Activated gamma-delta T cell treated with Interleukin-2 at 50 U/mL for 16 hours (primary cell): ENCODE measurements at places on chromosomes 11 and 22.

DNA sequence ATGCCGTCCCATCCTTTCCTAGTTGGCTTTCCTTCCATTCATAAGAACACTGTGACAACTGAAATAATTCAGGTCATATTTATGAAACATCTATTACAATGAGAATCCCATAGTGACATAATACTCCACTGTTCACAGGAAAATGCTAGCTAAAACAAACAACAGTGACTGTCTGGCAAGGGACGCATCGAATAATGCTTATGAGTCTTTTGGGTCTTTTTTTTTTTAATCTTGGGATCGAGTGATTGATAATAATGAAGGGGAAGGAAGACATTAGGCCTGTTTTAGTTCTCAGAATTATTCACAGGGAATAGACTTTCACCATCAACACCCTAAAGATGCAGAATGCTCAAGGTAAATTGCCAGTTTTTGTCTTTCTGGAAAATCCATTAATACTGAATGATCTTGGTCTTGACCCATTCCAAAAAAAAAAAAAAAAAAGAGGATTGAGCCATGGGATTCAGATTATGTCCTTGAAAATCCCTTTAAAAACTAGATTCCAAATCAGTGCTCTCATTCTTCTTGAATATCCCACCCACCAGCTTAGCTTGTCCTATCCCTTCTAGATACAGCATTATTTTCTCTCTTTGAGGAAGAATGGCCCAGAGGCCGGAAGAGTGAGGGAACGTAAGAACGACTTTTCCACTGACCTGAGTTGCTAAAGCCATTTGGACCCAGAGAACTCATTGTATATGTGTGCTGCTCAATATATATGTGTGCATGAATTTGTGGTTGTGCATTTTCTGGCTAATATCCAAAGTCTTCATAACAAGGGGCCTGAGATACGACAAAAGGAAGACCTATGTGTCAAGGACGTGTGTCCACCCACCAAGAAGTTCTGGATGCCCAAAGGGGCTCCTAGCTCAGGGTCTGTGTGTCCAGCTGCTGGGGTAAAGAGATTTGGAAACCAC is 35.2 kb upstream of the CREB3L1 start:
- no peak for DNase-seq

- no peak for DNase-seq
Observed at GRCh38 chr11:11260903-11261302, 92.1 kb downstream of the CSNK2A3 start.

- DNase-seq: no peak
Observed at GRCh38 chr11:77619576-77620198, 17.9 kb downstream of the CLNS1A start.

- DNase-seq: no peak
Observed at GRCh38 chr11:110759972-110760381, 47.7 kb upstream of the ARHGAP20 start.

DNA sequence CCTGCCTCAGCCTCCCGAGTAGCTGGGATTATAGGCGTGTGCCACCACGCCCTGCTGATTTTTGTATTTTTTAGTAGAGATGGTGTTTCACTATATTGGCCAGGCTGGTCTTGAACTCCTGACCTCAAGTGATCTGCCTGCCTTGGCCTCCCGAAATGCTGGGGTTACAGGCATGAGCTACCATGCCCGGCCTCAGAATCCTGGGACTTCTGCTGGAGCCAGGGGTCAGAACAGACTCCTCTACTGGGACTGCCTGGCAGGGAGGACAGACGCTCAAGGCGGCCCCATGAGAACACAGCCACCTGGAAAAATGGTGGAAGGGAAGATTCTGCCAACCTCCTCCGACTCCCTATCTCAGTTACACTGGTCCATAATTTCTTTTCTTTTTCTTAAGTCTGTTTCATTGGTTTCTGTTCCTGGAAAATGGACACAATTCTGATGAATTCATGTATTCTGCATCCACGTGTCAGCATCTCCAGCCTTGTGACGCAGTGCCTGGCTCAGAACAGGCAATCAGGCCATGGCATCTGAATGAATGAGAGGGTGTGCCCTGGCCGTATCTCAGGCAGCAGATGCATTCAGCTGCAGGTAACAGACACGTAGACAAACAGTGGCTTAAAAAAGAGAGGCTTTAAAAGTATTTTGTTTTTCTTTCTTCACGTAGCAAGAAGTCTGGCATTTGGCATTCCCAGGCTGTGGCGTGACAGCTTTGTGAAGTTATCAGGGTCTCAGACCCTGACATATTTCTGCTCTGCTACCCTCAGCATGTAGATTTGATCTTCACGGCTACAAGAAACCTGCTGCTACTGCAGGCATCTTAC is 4.8 kb downstream of the SMIM38 start:
- DNase-seq: no peak

DNA sequence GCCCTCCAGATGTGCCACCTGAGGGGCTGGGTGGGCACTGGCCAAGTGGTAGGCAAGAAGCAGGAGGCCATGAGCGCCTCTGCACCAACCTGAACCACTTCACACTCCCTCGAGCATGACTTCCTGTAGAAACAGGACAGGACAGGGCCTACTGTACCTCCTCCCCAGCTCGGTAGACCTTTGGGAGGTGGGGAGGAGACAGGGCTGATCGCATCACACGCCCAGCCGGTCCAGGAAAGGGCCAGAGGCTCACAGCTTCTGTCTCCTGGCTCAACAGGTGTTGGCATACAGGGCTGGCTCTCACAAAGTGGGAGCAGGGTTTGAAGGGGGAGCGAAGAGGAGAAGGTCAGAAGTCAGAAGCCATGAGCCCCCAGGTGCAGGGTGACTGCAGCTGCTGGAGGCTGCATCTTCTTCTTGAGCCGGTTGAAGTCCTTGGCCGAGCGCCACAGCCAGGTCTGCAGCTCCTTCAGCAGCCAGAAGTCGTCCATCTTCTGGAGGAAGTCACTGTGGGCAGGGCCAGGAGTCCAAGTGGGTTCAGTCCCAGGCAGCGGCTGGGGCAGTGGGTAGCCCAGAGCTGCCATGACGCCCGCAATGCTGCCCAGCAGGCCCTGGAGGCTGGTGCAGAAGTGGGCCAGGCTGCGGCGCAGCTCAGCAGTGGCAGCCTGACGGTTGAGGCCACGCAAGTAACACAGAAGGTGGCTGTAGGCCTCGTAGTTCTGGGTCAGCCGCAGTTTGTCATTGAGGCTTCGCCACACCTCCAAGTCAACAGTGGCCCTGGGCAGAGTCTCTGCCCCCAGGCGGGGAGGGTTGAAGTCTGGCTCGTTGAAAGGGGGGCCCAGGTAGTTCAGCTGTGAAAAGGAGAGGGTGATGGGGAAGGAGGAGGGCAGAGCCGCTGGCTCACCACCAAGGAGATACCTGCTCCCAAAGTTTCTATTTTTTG is 8.3 kb downstream of the CLCF1 start:
- DNase-seq: no peak

DNA sequence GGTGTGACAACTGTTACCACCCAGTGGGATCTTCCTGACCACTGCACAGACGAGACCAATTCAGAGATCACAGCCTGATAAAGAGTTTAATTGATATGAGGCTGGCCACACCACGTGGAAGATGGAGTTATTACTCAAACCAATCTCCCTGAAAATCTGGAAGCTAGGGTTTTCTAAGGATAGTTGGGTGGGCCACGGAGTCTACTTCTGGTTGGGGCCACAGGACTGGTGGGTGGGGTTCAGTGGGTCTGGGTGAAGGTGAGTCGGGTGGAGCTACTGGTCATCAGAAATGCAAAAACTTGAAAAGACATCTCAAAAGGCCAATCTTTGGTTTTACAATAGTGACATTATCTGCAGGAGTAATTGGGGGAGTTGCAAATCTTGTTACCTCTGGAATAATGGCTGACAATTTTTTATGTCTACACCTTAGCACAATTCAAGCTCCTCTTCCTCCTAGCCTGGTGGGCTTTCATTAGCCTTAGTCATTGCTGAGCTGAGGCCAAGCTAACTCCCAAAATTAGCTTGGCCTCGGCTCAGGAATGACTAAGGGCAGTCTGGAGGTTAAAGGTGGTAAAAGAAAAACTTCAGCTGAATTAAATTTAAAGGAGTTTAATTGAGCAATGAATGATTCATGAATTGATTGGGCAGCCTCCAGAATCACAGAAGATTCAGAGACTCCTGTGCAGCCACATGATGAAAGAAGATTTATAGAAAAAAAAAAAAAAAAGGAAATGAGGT is 13.1 kb downstream of the C11orf96 start:
- DNase-seq: no peak

DNA sequence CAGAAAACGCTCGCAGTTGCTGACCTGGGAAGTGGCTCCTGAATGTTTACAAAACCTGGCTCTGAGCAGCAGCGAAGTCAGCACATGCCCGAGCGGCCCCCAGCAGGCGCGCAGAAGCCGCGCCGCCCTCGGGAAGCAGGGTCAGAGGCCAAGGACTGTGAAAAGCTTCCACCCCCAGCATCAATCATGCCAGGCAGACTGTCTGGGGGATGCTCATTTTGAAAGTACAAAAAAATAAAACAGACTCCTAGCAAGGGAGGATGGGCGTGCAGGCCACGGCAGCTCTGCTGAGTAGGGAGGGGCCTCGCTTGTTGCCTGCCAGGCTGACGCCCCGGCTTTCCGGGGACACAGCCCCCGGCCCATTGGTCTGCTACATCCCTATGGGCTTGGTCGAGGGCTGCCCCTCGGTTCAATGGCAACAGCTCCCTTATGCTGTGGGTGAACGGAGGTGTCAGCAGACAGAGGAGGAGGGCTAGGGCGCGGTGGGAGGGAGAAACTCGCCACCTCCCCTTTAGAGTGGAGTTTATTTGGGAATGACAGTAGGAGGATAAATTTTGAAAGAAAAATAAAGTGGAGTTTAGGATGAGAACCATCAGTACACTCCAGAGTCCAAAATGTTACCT is 37.7 kb upstream of the GNB1L start:
- DNase-seq: peak; percentile 58

GRCh38 chr11:11171854-11172253 is 181.2 kb downstream of the CSNK2A3 start:
- peak; percentile 45 for DNase-seq

- DNase-seq: no peak
Observed at GRCh38 chr11:84899134-84899533, 728.0 kb downstream of the DLG2 start.

- DNase-seq: no peak
Observed at GRCh38 chr22:22080270-22080669, 97.7 kb upstream of the TOP3B start.

DNA sequence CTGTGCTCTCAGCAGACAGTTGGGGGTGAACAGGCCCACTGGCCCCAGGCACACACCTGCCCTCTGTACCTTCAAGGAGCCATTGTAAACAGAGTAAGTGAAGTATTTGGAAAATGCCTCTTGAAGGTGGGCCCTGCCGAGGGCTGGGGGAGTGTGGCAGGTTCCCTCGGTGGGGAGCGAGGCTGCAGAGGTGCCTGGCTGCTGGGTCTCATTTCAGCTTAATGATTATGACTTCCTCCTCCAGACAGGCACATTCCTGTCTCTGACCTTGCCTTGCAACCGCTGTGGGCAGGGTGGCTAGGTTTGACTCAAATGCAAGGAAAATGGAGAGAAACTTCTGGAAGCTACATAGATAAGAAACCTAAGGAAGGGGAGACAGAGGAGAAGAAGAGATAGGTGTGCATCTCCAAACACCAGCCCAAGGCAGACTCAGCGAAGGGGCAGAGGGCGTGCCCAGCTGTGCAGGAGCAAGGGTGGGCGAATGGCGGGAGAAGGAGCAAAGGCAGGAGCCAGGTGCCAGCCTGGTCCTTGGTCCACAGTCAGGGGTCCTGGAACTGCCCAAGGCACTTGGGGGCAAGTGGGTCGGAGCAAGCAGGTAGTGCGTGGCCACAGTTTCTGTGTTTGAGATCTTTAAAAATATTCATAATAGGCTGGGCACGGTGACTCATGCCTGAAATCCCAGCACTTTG is 14.0 kb downstream of the GRAMD4 start:
- no peak for DNase-seq
